ENCODE measurements at places on chromosomes 7 and 10. TPM values are rescaled to one million over a fixed set of nuclear protein-coding genes. Genes with fewer than 3 reads are reported as not detected.

The CPA1 gene
- total RNA-seq, result 4.3 TPM

The CDCA7L gene
- 61.1 TPM for total RNA-seq

GRCh38 chr7:42283553-42283952 is 46.5 kb upstream of the GLI3 start:
- H3K27me3 ChIP-seq, result no peaks in the 10 kb centered on the region
- no peak overlapping the region for H3K27ac ChIP-seq
- H3K36me3 ChIP-seq, result no peaks in the 10 kb centered on the region
- no peak overlapping the region for H3K4me3 ChIP-seq

DNA sequence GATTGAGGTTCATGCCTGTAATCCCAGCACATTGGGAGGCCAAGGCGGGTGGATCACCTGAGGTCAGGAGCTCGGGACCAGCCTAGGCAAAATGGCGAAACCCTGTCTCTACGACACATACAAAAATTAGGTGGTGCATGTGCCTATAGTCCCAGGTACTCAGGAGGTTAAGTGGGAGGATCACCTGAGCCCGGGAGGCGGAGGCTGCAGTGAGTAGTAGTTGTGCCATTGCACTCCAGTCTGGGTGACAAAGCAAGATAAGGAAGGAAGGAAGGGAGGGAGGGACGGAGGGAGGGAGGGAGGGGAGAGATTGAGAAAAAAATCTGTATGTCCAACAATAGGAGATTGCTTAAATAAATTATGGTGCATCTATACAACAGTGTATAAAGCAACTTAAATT is 13.2 kb downstream of the TLL2 start:
- no peak for DNase-seq
- H3K4me1 ChIP-seq, result no peaks in the 10 kb centered on the region
- no peaks in the 10 kb centered on the region for H3K27me3 ChIP-seq

DNA sequence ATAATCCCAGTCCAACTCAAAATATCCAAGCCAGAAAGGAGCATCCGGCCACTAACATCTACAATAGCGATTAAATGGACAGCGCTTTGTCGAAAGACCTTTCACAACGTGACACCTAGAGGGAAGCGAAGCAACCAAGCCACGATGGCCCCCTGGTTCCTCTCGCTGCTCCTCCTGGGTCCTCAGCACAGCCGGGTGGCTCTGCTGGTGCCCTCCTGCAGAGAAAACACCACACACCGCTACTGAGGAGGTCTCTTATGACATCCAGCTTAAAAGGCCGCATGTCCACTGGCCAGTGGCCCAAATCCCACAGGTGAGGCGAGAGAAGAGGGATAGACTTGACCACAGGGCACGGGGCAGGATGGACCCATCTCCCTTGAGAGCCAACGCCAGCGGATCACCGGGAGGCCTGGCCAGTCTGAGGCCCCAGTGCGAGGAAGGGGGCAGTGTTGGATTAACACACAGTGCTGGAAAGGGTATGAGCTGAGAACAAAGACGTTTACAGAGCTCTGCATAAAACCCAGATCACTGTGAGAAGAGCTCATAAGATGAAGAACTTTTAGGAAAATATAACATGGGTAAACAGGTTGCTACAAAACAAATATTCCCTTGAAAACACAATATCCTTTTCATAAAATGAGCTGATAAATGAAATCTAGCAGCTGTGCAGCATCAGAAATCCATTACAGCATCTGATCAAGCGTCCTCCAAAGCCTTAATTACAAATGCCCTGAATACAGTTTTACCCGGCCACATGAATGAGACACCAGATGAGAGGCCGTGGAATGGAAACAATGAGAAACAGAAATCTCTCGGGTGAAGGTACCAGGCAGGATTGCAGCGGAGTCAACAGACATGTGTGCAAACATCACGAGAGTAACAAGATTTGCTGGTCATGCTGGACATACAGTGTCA is 236.7 kb downstream of the DIP2C start:
- no peak for DNase-seq
- H3K27me3 ChIP-seq, result no peaks in the 10 kb centered on the region
- H3K36me3 ChIP-seq, result no peaks in the 10 kb centered on the region
- no peaks in the 10 kb centered on the region for H3K4me1 ChIP-seq
